Amniotic epithelial cell (primary cell): ENCODE measurements at places on chromosomes 2 and 18.

DNA sequence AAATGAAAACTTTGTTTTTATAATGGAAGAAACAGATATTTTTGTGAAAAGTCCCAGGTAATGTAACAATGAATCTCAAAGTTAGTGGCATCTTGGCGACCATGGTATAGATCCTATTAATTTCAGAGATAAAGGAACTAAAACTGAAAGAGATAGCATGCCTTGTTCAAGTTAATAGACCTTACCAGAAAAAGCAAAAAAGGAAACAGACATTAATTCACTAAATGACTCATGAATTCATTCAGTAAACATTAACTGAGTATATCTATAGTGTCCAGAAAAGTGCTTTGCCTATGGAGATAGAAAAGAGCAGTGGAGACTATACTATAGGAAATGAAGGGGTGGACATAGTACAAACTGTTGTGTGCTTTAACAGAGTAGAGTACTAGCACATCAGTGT, 763.3 kb downstream of the TRIB2 start:
- no peak for DNase-seq

GRCh38 chr2:156332284-156332533, 312 bp downstream of the NR4A2 start:
- DNase-seq, result peak; percentile 41

GRCh38 chr2:25316101-25316500, 25.6 kb downstream of the DNMT3A start:
- DNase-seq, result no peak

GRCh38 chr2:121664086-121664485, 14.8 kb upstream of the CLASP1 start:
- DNase-seq, result peak; percentile 34

GRCh38 chr2:171410101-171410500, 23.7 kb downstream of the METTL8 start:
- peak; percentile 37 for DNase-seq

GRCh38 chr18:44181951-44182747, 498.5 kb upstream of the SETBP1 start:
- no peak for DNase-seq

- DNase-seq, result peak; percentile 59
These were observed 75.8 kb downstream of the DGKD start for GRCh38 chr2:233430081-233430480.

DNA sequence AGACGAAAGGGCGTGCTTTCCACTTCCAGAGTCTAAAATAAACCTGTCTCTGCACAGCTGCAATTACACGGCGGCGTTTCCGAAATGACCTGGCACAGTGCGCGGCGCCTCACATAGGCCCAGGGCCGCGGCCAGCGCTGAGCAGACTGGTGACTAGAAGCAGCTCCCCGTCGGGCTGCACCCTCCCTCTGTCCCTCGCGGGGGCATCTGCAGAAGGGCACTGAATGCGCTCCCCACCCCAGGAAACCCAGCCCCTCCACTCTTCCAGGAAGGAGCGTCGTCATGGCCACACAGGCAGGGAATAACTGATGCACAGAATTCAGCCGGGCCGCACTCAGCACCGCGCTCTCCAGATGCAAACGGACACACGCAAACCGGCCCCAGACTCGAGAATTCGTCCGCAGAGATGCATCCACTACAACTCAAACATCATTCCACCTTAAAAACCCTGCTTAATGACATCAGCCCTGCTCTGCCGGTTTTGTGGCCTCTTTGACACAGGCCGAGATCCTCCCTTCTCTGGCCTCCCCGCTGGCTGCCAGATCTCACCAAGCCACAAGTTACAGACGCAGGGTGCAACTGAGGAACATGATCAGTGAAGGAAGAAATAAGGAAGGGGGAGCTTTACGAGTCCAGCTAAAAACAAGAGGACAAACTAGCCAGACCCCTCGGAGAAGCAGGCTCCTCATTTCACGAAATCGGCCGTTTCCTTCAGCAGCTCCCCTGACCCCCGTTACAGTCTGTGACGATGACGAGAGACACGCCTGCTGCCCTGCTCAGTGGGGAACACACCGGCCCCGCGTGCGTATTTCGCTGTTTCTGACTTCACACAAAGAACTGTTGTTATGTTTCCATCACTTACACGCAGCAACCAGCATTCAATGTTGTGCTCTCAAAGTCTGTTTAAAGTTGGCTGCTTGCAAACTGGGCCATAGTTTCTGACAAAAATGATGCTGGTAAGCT, 40.2 kb downstream of the MBP start:
- no peak for DNase-seq

GRCh38 chr2:171325886-171326585, 107.8 kb downstream of the METTL8 start:
- no peak for DNase-seq

GRCh38 chr18:62420151-62420512, 95.0 kb downstream of the TNFRSF11A start:
- DNase-seq, result peak; percentile 29

- no peak for DNase-seq
These were observed 36.6 kb downstream of the TTC32 start for GRCh38 chr2:19865151-19865550.

GRCh38 chr2:182594286-182594685, 121.8 kb upstream of the DNAJC10 start:
- DNase-seq, result peak; percentile 78

- no peak for DNase-seq
These were observed 78.6 kb downstream of the ASB1 start for GRCh38 chr2:238505119-238505891.

- no peak for DNase-seq
These were observed 64.7 kb upstream of the RAB6C start for GRCh38 chr2:129914538-129915302.

DNA sequence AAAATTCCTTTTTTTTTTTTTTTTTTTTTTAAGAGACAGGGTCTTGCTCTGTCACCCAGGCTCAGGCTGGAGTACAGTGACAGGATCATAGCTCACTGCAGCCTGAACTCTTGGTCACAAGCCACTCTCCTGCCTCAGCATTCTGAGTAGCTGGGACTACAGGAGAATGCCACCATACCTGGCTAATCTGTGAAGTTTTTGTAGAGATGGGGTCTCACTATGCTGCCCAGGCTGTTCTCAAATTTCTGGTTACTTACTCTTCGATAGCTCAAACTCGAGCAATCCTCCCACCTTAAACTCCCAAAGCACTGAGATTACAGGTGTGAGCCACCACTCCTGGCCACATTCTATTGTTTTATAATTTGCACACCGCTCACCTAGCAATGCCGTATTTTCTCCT, 27.0 kb downstream of the RNF149 start:
- no peak for DNase-seq

- no peak for DNase-seq
These were observed 756 bp upstream of the NAGK start for GRCh38 chr2:71067567-71068217.

DNA sequence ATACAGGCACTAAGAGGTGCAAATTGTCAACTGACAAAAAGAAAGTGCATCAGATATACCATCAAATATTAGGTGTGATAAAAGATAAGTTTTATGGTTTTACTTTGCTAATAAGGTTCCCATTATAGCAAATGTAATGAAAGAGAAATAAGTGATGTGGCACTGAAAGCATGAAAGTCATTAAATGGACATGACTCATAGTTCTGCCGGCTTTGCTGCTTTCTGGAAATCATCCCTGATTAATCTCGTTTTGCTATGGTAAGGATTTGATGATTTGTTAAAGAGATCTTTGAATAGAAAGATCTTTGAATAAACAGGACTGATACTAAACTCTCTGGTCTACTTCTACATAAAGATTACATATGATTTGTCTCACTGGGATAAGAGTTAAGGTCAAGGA, 72.7 kb downstream of the CLIP4 start:
- DNase-seq, result peak; percentile 35

- DNase-seq, result peak; percentile 63
These were observed 22.2 kb upstream of the ITSN2 start for GRCh38 chr2:24382363-24383073.

- no peak for DNase-seq
These were observed 55.2 kb downstream of the TNP1 start for GRCh38 chr2:216804357-216805350.
